ENCODE measurements at places on chromosomes 3 and 15. TPM values are rescaled to one million over a fixed set of nuclear protein-coding genes. Genes with fewer than 3 reads are reported as not detected.

- no peak for DNase-seq
These were observed 14.3 kb downstream of the KLHL6 start for GRCh38 chr3:183541235-183541655.

Gene RTP4
- 2.7 TPM for total RNA-seq

Gene SLC51A
- not detected for total RNA-seq

DNA sequence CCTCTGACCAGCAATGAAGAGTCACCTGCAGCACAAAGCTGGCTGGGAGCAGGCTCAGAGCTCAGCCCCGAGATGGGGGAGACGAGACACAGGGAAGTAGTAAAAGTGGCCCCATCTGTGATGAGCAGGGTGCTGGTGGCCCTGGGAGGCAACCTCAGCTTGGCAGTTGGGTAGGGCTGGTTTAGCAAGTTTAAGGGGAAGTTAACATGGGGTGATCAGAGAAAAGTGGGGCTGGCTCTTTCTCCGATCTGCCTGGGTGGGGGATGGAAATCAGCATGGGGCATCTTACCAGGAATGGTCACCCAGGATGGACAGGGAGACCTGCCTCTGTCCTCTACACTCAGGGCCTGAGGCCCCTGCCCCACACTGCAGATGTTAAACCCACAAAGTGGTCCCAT is 29.9 kb upstream of the SFMBT1 start:
- no peak for DNase-seq

DNA sequence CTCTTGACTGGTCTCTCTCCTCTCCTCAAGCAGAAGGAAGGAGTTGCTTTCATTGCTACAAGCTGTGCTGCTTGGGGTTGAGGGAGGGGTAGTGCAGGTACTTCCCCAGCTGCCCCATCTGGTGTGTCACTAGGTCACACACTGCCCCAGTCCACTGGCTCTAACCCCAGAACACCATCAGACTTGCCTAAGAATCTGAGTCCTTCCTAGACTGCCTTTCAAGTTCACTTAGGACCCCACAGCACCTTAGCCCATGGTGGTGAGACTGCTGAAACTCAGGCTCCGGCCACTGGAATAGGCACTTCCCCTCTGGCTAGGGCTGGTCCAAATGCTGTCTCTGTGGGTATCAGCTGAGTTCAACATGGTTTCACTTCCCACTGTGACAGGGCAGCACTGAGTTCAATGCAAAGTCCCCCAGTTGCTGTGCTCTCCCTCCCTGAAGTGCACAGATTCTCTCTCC is 279.7 kb upstream of the GOLGA6L4 start:
- DNase-seq, result no peak

- DNase-seq, result peak; percentile 48
These were observed at the start of gene KCNH8 for GRCh38 chr3:19147905-19148767. Gene KCNH8, plus strand, starts transcription at chr3:19148510. Its CDS starts 210 bp downstream, at chr3:19148720.

DNA sequence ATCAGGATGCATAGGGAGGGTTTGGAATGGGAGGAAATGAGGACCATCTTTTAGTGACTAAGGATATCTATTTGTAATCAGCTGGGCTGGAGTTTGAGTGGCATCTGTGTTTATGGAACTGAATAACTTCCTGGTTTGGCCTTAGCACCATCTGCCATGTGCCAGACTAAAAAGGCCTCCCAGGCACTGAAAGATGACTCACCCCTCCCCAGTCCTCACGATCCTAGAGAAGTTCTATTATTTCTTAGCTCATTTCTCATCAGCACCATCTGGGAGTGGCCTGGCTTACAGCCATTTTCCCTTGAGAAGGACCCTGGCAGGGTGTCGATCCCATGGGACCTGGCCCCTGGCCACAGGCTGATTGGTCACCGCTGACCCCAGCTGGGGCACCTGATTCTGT is 23.9 kb upstream of the CTXND1 start:
- DNase-seq, result no peak

All from osteoblast (primary cell).